SJSA1 (cell line): ENCODE measurements at places on chromosomes 5 and 9.

- DNase-seq, result no peak
These were observed 220.0 kb downstream of the SNCAIP start for GRCh38 chr5:122532035-122532434.

- DNase-seq, result no peak
These were observed 12.2 kb upstream of the HMGCR start for GRCh38 chr5:75324791-75325190.

- peak; percentile 74 for DNase-seq
These were observed 20.7 kb downstream of the COL5A1 start for GRCh38 chr9:134662143-134662876.

GRCh38 chr9:84617411-84618029, 52.0 kb upstream of the NTRK2 start:
- DNase-seq, result no peak

DNA sequence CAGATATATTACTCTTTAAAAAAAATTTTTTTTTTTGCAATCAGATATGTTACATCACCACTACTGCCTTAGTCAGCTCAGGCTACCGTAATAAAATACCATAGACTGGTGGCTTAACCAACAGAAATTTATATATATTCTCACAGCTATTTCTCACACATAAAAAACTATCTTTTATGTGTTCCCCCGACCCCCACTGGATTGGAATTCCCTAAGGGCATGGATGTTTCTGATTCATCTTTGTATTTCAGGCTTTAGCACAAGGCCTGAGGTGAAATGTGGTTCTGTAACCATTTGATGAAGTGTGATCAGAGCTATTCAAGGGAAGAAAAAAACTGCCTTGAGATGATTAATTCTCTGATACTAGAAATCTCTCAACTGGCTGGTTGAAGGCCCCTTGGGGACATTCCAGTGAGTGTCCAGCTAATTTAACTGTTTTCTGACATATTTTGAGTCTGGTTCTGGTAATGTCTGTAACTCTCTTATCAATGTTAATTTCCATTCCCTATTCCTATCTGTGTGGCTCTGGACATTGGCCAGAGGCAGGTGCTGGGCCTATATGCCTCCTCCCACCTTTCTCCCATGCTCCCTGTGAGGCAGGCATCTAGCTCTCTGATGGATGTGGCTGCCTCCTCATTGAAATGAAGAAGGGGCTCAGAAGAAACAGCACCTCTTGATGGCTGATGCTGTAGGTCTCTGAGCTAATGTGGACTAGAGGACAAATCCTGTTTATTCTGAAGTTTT, 2.5 kb downstream of the CD14 start:
- no peak for DNase-seq

GRCh38 chr5:147417135-147417813, 92.6 kb downstream of the DPYSL3 start:
- DNase-seq, result peak; percentile 50

GRCh38 chr5:147671365-147671764, 111.2 kb downstream of the JAKMIP2 start:
- DNase-seq, result no peak

- no peak for DNase-seq
These were observed 42.9 kb downstream of the STARD4 start for GRCh38 chr5:111469293-111469896.

DNA sequence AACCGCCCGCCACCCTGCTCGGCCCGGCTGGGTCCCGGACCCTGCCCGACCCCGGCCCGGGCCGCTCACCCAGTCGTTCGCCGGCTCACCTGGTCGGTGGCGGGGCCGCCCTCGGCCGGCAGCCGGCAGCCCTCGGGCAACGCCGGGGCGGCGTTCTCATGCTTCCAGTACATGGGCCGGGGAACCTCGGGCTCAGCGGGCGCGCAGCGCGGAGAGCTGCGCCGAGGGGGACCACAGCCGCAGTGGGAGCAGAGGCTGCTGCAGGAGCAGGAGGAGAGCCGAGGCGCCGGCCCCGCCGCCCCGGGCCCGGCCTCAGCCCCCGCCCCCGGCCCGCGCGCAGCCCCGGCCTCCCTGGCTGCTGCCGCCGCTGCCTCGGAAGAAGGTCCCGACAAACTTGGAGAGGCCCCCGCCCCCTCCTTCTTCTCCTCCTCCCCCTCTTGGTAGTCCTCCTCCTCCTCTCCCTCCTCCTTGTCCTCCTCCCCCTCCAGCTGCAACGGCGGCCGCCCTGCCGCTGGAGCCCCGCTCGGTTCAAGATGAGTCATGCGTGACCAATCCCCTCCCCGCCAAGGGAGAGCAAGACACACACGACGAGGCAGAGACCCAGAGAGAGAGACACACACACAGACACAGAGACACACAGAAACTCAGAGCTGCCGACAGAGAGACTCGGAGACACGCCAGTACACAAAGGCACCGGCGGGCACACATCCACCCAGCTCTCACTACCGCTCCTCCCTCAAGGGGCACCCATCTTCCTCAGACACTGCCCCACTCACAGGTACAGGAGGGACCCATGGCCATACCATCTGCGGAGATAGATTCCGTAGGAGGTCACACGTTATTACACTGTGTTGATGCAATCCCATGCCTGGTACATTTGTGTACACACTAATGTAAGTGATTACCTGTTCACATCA, at the start of gene LHX6:
LHX6 (minus strand) TSS at position 390 of the 917 bp plus-strand sequence; CDS start at position 173, 217 bp downstream.
- peak; percentile 76 for DNase-seq

GRCh38 chr5:67032921-67033664, 163.5 kb downstream of the CD180 start:
- DNase-seq, result no peak

- no peak for DNase-seq
These were observed 133.8 kb downstream of the PDE4D start for GRCh38 chr5:59759600-59760351.

GRCh38 chr9:116182876-116183275, 29.3 kb downstream of the PAPPA start:
- DNase-seq, result no peak

GRCh38 chr9:78620303-78620702, 323.4 kb downstream of the PSAT1 start:
- peak; percentile 22 for DNase-seq

DNA sequence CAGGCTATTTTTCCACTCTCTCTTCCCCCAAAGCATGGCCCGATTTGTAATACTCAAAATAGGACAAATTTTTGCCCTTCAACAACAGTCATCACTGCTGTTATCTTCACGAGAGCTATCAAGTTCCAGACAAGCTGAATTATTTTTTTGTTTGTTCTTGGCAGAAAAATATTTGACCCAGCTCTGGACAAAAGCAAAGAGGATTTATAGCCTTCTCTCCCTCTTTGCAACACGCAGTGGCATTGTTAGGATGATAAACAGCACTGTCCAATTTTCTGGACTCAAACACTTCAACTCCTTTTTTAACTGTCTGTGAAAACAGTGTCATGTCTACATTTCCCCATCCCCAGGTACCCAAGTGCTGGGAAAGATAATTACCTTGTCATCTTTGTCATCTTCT, 160.3 kb downstream of the SLF1 start:
- DNase-seq, result no peak

GRCh38 chr9:98726735-98727134, 18.0 kb upstream of the GABBR2 start:
- no peak for DNase-seq

DNA sequence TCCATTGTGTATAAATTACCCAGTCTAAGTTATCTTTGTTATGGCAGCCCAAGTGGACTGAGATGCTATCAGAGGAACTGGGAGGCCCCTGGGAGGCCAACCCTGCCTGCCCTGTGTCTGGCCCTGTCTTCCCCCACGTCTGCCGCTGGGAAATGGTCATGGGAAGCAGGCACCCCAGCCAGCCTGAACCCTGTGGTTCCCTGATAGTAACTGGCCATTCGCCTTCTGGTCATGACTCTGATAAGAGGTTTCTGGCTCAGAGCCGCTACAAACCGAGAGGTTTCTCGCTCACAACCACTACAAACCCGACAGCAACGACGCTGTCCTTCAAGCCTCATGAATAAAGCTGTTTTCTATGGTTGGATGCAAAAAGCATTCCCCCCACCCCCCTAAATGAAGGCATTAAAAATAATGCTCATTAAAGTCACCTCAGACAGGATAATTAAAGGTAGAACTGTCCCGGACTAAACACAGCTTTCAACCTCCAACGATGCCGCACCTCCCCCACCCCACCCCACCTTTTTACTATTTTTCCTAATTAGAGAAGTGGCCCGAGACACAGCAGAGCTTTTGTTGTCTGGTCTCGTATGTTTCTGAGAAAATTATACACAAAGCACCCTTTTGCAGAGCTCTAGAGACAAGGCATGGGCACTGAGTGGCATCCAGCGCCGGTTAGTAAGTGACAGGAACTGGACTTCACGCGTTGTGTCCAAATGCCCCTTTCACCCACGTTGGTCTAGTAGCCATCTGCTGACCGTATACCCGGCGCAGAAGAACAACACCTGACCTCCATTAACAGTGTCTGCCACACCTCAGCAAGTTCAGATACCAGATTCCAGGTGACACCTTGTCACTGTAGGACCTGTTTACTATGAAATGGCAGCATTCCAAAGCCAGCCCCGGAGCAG, 140.8 kb downstream of the COL23A1 start:
- no peak for DNase-seq

DNA sequence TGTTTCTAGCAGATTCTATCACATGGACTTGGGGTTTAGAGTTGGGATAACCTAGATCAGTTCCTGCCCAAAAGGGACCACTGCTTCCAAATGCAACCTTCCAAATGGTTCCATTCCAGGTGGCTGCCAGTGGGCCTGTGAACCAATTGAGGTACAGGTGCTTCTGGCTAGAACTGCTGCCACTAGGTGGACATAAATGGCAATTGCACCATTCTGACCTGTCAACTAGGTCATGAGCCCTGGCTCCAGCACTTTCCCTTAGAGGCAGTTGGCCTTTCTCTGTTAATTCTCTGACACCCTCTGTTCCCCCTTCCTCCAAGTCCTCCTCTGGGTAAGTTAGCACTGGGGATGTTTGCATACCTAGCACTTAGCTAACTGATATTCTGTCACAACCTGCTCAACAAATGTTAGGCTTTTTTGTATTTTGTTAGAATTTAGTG, 16.6 kb upstream of the HEMGN start:
- no peak for DNase-seq

- DNase-seq, result peak; percentile 34
These were observed 214.7 kb downstream of the IRX2 start for GRCh38 chr5:2536632-2537377.
